ENCODE measurements at places on chromosomes 2 and 18.
A peak's percentile ranks its signal among the peaks of the same experiment; 100 is the strongest.

DNA sequence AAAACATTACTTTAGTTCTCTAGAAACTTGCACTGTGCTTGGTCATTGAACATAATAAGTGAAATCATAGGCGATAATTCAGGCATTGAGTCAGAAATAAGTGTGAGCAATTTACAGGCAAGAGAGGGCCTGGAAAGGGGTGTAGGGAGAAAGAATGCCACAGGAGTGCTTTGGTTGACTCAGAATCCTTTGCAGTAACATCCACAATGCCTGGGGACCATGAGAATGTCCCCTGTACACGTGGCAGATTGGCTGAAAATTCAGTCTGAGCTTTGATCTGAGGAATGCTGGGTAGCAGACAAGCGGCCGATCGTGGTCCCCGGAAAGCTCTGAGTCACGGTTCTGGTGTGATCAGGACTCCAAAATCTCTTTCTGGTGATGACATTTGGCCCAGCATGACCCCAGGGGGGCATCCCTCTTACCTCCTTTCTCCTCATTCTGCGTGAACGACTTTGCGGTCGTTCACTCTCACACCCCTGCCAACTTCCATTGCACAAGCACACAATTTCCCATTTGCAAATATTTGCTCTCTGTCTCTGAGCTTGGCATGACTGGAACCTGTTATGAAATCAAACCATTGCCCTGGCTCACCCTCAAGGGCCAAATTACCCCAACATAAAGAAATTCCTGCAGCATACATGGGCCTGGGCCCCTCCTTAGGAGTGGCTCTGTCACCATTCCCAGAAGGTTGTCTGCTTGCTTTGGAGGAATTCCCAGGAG lies 305.0 kb upstream of the EPAS1 start:
- DNase-seq: peak; percentile 75

DNA sequence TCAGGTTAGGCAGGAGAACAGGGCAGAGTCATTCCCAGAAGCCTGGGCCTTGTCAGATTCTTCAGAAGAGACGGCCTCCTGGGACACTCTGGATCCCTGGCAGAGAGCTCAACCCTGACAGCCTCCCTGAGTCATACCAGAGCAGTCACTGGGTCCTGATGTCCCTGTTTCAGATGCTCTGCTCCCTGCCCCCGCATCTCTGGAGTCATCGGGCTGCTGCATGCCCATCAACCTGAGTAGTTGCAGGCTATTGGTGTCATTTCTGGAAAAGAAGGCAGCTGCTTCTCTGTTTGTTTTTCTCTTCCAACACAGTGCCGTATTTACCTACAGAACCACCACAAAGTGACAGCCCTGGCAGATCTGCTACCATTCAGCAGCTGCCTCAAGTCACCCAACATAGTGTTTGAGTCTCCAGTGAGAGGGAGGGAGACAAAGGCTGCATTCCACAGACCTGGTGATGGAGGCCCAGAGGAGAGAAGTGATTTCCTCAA lies 145.1 kb downstream of the B3GNT2 start:
- no peak for DNase-seq

DNA sequence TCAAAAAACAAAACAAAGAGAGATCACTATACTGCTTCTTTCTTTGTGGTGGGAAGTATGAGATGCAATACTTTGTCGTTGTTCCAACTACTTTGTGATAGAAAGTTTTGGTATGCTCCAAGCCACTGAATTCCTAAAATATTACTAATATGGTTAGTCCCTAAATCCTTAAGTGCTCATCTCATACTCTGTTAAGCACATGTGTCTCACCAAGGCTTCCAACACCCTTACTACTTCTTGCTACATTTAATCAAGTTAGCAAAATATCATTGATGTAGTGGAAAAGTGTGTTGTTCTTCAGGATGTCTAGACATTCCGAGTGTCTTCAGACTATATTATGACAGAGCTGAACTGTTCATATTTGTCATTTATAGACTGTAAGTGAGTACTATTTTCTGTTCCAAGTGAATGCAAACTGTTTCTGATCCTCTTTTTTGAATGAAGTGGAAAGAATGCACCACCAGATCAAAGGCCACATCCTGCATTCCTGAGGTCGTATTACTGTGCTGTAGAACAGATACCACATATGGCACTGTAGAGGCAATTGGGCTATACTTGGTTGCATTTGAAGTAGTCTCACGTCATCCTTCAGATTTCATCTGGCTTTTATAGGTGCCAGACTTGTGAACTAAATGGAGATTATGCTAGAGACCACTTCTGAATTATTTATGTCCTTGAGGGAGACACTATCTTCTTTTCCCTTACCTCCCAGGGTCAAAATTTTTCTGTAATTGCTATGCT lies 298.4 kb upstream of the ZNF521 start:
- DNase-seq: peak; percentile 96

DNA sequence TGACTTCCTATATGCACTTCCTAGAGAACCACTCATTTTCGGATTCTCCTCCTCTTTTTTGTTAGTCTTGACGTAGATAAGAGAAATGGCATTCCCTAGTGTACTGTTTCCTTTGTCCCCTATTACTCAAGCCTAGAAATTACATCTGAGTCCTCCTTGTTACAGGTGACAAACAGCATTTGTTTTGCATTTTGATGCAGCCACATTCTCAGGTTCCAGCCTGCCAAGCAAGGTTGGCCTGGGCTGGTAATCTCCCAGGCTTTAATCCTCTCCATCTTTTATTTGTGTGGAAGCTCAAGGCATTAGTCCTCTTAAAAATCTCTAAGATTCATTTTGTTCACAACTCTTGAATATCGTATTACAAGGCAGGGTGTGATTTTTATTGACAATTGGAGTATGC lies 318.0 kb upstream of the NRP2 start:
- DNase-seq: no peak

Measured in astrocyte of the spinal cord (primary cell).